ENCODE measurements at places on chromosomes 5 and 9.

DNA sequence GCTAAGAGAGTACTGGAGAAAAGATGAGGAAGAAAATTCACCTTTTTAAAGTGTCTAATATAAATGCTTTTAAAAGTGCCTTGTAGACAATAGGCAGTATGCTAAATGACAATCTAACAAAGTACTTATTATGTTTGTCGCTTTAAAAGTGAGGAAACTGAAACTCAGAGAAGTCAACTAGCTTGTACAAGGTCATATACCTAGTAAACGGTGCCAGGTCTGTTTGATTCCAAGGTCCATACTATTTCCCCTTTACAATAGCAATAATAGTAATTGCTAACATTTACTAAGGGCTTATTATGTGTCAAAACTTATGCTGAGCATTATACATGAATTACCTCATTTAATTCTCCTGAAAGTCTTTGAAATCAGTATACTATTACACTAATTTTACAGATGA lies 328.6 kb upstream of the SLC24A2 start:
- no peak for DNase-seq

GRCh38 chr5:45568813-45569212 lies 127.4 kb downstream of the HCN1 start:
- no peak for DNase-seq

DNA sequence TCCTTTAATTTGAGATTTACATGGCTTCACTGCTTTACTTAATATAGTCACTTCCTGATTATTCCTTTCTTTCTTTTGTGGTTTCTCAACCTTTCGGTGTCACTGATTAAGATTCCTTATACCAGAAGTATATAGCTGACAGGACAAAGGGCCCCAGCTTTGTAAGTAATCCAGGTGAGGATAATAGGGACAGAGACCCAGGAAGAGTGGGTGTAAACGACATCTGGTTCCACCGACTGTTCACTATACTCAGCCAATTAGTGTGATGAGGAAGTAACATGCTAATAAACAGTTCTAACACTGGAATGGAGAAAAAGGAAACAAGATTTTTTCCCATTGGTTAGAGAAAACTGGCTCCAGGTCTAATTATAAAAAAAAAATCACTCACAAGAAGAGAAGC lies 286.3 kb upstream of the EFNA5 start:
- DNase-seq, result no peak

- DNase-seq, result no peak
These were observed 5.9 kb upstream of the NACC2 start for GRCh38 chr9:136100700-136101614.

DNA sequence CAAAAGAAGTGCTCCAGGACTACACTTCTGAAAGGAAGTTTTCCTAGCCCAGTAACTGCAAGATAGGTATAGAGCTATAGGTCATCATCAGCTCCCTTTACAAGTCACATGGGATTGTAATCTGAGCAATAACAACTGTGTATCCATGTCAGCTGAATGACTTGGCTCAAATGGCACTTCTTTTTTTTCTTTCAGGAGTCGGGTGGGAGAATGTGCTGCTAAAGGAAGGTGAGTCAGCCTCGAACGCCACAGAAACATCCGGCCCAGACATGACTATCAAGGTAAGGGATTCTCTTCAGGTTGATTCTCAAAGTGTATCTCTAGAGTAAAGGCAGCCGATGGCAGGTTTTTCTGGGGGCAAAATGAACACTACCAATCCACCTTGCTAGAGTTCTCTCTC lies 192.2 kb downstream of the C9orf152 start:
- DNase-seq, result peak; percentile 88

DNA sequence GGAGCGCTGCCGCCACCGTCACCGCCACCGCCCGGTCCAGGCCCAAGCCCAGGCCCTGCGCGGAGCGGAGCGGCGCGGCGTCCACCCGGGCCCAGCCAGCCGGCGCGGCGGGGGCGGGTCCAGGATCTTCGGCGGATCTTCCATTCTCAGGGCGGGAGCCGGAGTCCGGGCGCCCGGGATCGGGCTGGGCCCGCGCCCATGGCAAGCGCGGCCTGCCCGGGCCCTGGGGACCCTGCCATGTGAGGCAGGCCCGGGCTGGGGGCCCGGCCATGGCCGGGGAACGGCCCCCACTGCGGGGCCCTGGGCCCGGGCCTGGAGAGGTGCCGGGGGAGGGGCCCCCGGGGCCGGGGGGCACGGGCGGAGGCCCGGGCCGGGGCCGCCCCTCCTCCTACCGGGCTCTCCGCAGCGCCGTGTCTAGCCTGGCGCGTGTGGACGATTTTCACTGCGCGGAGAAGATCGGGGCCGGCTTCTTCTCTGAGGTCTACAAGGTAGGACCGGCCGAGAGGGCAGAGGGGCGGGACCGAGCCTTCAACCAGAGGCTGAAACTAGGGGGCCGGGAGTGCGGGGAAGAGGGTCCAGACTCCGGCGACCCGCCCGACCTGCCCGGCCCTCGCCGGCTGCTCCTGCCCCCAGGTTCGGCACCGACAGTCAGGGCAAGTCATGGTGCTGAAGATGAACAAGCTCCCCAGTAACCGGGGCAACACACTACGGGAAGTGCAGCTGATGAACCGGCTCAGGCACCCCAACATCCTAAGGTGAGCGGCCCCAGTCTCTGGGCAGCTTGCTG lies 482 bp downstream of the TESK1 start:
- no peak for DNase-seq

- DNase-seq, result peak; percentile 26
These were observed 7.3 kb downstream of the ENG start for GRCh38 chr9:127847178-127847510.

DNA sequence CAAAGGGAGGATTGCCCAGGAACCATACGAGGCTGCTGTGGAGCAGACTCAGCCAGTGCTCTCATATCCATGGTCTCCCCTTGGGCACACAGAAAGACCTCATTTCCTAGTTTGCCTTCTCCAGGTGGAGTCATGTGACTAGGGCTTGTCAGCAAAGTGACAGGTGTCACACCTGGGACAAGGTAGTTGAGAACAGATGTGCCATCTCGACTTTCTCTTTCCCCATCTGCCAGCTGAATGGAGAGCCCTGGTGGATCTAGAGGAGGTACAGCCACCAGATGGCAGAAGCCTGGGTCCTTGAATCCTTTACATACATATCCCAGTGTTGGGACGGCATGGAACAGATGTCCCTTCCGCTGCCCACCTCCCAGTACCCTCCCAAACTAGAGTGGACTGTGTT lies 42.9 kb upstream of the ALDOB start:
- no peak for DNase-seq

- no peak for DNase-seq
These were observed 6.0 kb upstream of the FAM163B start for GRCh38 chr9:133615186-133615585.

DNA sequence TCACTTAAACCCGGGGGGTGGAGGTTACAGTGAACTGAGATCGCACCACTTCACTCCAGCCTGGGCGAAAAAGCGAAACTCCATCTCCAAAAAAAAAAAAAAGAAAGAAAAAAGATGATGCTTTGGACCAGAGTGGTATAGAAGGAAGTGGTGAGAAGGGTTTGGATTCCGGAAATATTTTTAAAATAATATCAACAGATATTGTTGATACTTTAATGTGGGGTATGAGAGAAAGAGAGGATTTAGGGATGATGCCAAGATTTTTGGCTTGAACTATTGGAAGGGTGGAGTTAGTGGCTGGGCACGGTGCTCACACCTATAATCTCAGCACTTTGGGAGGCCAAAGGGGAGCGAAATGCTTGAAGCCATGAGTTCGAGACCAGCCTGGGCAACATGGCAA lies 49.6 kb upstream of the PLIN2 start:
- DNase-seq, result no peak

GRCh38 chr5:16713386-16713928 lies 96.7 kb upstream of the RETREG1 start:
- peak; percentile 34 for DNase-seq

DNA sequence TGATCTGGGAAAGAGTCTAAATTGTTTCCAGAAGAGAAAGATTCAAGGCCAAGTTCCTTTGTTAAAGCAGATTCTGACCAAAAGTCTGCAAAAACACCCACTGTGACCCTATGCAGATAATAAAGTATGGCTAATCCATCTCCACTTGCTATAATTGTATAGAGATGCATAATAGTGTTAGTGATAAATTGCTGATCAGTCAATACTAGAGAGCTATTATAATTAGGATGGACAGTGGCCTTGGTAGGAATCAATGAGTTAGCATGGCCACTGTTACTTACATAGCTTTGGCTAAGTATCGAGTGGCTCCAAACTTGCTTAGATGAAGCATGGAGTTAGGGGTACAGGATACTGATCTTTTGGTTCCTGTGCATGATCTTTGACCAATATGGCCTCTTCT lies 683.4 kb upstream of the MEF2C start:
- no peak for DNase-seq

DNA sequence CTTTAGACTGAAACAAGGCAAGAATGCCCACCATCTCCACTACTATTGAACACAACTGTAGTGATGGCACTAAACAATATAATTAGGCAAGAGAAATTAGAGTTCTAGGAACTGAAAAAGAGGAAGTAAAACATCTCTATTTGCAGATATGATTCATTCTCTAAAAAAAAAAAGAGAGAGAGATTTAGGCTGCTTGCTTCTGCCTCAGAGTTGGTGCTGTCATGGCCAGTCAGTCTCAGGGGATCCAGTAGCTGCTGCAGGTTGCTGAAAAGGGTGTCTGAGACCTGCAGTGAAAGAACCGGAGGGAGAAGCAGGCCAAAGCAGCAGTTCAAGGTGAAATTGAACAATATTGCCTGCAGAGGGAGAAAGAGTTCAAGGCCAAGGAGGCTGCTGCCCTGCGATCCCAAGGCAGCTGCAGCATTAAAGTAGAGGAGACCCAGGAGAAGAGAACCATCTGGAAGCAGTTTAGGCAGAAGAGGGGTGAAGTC lies 72.5 kb downstream of the AP3B1 start:
- DNase-seq, result peak; percentile 20

DNA sequence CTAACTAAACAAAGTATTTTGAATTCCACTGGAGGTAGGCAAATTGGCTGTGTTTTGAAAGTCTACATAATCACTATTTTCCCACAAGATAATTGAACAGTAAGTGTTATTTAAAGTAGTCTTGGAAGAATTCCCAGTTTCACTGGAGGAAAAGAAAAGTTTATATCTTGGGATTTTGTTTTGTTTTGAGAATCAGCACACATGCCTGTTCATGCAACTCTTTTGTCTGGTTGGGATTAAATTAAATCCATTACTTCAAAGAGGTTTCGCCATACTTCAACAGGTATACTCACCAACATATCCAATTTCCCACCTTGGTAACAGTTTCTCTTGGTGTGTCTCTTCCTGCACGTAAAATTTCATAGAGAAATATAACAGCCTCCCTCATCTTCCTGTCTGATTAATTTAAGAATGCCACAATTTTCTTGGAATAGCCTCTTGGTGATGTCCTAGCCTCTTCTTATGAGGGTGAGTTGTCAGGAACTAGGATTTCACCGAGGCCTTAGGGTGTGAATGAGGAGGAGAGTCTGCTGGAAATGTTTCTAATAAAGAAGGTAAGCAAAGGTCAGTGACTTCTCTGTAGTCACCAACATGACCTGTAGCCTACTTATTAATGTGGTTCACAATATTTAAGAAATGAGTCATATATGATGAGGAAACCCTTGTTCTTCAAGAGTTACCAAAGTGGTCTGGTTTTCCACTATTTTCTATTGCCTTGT lies 48.1 kb downstream of the ITGA2 start:
- DNase-seq, result peak; percentile 96

DNA sequence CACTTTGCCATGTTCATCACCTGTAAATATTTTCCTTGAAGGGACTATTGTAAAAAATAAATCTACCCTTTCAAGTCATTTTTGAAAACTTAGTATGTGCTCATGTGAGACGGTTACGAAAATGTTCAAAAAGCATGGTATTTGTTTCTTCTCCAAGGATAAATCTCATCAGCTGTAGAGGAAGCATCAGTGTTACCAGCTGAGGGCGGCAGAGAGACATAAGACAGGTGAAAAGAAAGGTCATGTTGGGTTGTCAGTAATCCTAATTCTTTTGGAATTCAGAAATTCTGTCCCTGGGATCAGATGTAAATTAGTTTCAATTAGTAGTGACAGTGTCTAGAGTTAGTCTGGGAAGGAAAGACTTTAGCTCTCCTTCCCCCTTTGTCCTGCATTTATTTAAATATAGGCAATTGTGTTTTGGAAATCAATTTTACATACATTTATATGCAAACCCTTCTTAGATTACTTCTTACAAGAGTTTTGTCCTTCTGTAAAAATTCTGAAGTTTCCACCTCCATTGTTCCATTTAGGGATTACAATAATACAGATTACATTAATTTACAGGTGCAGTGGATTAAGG lies 791.9 kb upstream of the CDH6 start:
- DNase-seq, result peak; percentile 0

GRCh38 chr5:170269579-170269978 lies 28.0 kb downstream of the LCP2 start:
- DNase-seq, result no peak

- peak; percentile 62 for DNase-seq
These were observed 526.4 kb downstream of the NR2F1-AS1 start for GRCh38 chr5:93054424-93055163.

Data from fibroblast of mammary gland (primary cell).